ENCODE measurements at places on chromosomes 12 and 14.

DNA sequence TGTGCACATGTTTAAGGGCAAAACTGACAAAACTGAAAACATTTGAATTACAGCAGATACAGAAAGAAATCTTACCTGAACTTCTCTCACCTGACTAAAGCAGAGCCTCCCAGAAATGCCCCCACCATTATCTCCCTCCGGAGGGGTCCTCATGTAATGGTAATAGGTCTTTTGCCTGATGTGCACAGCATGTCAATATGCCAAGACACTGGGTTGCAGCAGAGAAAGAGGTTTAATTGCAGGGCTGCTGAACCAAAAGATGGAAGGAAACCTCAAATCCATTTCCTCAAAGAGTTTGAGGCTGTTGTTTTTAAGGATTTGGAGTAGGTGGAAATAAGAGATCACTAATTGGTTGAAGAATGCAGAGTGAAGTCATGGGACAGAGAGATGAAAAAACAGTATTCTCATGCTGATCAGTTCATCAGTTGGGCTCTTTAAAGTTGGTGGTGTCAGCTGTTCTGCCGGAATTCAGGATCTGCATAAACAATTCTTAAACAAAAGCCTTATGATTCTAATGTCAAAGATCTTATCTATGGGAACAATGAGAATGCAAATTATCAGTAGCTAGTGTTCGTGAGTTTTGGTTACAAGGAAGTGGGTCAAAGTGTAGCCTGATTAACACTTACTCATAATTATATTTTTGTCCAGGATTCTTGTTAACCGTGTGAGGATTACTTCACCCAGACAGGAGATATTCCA, 18.2 kb downstream of the ANG start:
- DNase-seq = no peak

DNA sequence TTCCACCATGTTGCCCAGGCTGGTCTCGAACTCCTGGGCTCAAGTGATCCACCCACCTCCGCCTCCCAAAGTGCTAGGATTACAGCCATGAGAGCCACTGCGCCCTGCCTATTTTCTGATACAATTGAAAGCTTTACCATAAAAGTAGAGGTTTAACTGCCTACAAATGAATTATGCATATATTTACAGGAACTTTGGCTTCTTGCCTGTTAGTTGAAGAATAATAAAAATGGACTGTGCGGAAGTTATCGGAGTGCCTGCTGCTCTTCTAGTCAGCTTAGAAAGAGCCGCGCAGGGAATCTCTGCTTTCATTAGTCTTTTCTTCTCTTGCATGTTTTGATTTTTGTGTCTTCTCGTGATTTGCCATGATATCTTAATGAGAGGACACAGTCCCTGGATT, 34.5 kb downstream of the PPP2R5C start:
- DNase-seq = no peak

DNA sequence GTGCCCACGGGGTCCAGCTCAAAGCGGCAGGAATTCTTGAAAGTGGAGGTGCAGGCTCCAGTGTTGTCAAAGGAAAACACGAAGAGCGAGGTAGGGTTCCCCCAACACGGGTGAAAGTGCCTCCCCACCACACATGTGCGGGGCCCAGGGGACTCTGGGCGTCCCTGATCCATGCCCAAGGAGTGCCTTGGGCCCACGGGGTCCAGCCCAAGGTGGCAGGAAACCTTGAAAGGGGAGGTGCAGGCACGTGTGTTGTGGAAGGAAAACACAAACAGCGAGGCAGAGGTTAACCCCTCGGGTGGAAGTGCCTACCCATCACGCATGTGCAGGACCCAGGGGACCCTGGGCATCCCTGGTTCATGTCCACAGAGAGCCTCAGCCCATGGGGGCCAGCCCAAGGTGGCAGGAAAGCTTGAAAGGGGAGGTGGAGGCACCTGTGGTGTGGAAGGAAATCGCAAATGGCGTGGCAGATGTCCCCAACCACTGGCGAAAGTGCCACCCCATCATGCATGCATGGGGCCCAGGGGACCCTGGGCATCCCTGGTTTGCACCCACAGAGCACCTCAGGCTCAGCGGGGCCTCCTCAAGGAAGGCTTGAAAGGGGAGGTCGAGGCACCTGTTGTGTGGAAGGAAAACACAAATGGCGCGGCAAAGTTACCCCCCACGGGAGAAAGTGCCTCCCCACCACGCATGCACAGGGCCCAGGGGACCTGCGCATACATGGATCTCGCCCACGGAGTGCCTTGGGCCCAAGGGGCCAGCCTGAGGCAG, 584.6 kb downstream of the ALG10 start:
- DNase-seq = no peak

DNA sequence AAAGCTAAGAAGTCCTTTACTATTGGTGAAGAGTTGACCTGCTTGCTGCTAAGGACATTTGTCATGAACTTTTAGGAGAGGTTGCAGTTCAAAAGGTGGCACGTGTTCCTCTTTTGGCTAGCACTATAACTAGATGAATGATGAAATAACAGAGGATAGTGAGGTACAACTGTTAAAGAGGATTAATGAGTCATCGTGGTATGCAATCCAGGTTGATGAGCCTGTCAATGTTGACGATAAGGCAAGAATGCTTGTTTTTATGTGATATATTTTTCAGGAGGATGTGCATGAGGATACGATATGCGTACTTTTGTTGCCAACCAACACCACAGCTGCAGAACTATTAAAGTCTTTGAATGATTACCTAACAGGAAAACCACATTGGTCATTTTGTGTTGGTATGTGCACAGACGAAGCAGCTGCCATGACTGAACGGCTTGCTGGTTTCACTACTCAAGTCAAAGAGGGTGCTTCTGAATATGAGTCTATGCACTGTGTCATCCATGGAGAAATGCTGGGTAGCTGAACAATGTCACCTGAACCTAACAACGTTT, 10.6 kb downstream of the CEP128 start:
- no peak for DNase-seq

DNA sequence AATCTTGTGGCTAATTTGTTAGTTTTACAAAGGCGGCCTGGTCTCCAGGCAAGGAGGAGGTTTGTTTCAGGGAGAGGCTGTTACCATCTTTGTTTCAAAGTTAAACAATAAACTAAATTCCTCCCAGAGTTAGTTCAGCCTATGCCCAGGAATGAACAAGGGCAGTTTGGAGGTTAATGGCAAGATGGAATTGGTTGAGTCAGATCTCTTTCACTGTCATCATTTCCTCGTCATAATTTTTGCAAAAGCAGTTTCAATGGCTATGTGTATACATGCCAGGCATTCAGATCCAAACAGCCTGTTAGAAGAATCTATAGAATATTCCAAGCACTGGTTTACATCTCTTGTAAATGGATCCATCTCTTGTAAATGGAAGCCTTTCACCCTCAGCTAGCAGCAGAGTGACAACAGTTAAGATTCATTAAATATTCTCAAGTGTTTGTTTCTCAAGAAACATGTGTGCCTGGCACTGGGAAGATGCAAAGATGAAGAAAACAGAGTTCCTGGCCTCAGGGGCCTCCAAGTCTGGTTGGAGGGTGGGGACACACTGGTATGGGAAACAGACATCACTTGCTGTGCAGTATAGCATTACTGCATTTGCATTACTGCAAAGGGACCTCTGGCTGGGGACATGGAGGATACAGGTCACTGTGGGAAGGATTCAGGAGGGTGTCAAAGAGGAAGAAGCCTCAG, 65.8 kb downstream of the RIN3 start:
- no peak for DNase-seq

DNA sequence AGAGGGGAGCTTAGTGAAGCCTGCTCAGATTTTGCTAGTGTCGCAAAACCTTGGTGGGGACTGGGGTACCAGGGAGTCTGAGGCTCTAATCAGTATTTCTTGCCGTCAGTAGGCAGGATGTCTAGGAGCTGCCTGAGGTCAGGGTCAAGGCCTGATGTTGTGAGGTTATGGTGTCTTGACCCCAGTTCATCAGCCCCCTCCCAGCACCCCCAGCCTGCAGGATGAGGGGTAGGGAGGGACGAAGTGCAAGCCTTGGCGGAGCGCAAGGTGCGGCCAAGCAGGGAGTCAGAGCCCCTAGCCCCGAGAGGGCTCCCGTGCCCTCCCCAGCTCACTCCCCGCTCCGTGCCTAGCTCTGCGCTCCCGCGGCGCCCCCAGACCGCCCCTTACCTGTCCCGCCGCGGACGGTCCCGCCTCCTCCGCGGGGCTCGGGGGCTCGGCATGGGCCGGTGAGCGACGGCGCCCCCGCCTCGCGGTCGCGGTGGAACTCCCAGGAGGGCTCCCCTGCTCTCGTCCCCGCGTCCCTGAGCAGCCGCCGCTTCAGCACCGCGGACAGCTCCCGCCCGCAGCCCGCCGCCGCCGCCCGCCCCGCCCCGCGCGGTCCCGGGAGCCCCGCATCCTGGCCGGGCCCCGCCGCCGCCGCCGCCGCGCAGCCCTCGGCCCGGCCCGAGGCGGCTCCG, 347 bp downstream of the SYNDIG1L start:
- peak; percentile 53 for DNase-seq

DNA sequence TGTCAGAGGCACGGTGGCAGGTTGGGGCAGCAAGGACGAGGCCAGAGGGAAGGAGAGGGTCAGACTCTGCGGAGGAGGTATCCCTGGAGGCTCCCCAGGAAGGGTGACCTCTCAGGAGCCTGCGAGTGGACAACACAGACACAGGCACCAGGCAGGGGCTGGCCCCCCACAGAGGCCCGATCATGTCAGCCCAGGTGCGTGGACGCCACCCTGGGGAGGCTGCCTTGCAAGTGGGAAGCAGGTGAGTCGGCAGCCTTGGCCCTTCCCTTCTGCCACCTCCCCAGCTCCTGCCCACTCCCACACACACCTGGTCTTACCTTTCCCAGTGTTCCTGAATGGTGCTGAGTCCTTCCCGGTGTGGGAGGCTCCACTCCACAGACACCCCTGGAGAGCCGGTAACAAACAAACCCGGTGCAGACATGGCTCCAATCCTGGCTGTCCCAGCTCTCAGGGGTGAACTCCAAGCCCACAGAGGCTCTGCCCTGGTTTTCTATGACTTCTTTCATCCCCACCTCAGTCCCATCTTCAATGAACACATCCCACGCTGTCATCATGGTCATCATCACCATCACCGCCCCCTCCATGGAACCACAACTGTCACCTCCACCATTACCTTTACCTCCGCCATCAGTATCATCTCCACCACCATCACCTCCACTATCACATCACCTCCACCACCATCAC, 5.2 kb downstream of the ZBTB42 start:
- peak; percentile 16 for DNase-seq

DNA sequence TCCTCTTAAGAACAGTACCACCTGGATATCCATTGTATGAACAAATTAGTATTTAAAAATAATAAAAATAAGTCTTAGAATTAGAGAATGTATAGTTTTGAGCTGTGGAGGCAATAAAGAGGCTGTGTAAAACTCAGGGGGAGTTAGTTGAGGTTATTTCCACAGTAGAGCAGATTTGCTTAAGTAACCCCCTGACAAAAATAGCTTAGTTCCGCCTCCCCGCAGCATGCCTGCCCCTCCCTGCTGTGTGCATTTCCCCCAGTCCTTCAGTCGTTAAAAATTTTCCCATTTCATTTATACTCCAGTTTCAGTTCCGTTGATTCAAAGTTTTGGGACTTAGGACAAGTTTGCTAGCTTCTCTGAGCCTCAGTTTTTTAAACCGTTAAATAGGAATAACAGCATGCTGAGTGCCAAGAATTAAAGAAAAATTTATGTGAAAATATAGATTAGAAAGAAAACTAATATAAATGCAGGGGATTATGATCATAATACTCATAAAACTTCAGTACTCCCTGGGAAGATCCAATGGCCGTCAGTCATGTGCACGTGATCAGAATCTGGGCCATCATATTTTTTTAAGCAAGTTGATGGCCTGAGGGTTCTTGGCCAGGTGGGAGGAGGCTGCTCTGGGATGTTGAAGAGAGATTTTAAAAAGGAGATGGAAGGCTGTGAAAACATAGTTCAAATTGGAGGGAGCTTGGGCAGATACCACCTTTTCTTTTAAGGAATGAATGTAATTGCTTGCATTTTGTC, 14.5 kb upstream of the SLC38A2 start:
- peak; percentile 75 for DNase-seq

- DNase-seq = no peak
Observed at GRCh38 chr14:23228812-23229211, 8.9 kb upstream of the RNF212B start.

DNA sequence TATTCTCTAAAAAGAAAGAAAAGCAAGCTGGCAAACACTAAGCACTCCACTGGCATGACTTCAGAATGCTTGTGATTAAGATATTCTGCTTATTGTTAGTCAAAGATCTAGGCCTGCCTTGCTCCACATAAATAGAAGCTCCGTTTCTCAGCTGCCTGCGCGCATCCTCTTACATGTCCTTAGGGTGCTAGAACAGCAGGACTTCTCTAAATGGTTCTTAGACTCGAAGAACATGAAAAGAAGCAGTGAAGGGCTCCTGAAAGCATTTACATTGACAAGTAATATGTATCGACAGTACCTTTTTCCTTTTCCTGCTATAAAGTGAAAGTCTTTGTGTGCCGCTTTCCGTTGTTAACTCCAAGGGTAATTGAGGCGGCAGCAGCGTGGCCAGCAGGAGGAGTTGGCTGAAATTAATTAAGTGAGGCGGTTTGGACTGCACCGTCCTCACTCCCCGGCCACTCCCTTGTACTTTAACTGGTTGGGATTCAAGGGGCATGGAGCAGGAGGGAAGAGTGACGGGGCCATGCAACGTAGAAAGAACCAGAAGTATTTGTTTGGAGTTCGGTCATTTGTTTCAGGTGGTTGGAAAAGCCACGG, 34.2 kb upstream of the OTX2 start:
- no peak for DNase-seq

- DNase-seq = no peak
Observed at GRCh38 chr14:89827265-89827664, 127.3 kb downstream of the EFCAB11 start.

DNA sequence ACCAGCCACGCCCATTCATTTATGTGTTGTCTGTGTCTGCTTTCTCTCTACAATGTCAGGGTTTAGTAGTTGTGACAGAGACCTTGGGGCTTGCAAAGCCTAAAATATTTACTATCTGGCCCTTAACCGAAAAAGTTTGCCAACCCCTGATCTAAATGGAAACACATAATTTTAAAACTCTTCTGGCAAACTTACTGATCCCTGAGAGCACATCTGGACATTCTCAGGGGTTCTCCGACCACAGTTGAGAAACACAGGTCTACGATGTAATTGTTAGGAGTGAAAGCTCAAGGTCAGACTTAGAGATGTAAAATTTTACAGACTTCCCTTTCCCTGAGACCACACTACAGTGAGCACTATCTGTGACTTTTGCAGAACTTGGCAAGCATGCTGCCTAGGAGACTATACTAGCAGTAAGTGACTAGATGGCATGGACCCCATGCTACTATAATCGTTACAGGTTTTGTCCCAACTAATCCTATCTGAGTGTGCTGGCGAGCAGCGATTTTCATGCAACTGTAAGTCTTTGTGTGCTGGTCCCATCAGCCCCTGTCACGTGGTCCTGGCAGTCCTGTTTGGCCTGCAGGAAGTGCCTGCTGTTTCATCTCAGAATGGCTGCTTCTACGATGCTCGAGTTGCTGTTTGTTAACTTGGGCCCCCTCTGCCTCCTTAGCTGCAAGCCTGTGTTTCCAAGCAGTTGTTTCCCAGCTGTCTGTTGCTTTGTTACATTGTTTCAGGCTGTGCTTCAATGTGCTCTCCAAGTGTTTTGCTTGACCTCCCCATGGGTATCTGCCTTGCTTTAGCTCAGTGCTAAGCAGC, 21.6 kb downstream of the TMTC2 start:
- DNase-seq = peak; percentile 44

GRCh38 chr12:45260104-45260815, 44.4 kb downstream of the ANO6 start:
- DNase-seq = no peak
